ENCODE measurements at places on chromosomes 16 and 17. TPM values are rescaled to one million over a fixed set of nuclear protein-coding genes. Genes with fewer than 3 reads are reported as not detected.

Gene CACNG5
- total RNA-seq: not detected

Gene HMOX2
- total RNA-seq: 77.4 TPM

Gene GCGR
- not detected for total RNA-seq

- H3K4me1 ChIP-seq: peaks cover 56% of the 10 kb centered on the region
- H3K27me3 ChIP-seq: no peaks in the 10 kb centered on the region
- peaks cover 64% of the 10 kb centered on the region for H3K36me3 ChIP-seq
- DNase-seq: no peak
- peak overlapping the region; percentile 5 for H3K27ac ChIP-seq
Observed at GRCh38 chr17:67241719-67242341, 3.2 kb downstream of the HELZ start.

DNA sequence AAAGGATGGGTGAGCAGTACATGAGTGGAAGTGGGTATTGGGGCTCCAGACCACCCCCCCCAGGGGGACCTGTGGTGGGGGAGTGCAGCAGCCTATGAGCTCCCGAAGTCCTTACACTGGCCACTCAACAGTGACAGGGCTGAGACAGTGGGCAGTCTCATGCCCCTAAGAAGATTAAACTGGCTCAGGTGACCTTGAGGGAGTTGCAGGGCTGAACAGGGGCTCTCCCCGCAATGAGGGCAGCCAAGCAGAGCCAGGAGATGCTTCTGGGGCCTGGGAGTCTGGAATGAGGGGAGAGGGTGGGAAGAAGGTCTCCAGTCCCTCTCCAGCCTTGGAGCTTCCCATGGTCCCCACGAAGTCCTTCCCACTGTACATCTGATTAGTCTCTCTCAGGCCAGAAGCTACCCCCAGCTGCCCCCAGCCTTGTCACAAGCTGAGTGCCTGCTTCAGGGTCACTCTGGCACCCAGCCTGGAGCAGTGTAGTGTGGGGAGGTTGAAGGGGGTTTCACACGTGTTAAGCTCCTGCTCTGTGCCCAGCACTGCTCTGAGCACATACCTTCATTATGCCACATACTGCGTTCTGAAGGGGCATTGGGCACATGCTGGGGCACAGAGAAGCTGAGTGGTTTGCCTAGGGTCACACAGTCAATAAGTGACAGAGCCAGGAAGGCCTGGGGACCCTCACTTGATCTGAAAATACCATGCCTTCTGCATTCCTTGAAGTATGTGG, 1.0 kb upstream of the CDH16 start:
- H3K4me3 ChIP-seq: no peak overlapping the region
- H3K27me3 ChIP-seq: peaks cover 49% of the 10 kb centered on the region
- no peak overlapping the region for H3K27ac ChIP-seq
- H3K36me3 ChIP-seq: no peaks in the 10 kb centered on the region
- H3K4me1 ChIP-seq: peaks cover 6% of the 10 kb centered on the region
- no peak for DNase-seq

DNA sequence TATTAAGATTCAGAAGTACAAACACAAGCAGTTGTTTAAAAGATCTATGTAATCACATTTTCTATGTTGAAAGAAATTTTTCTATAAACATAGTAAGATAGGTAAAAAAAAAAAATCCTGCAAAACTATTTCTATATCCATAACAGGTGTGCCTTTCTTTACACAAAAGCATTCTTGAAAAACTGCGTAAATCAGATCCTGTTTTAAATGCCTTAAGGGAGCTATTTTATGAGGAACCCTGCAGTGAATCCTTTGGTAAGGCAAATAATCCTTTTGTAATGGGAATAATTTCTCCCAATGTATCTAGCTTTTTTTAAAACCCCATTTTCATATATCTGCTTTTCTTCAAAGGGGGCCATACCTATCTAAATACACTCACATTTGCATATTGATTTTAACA, 157.3 kb downstream of the AATF start:
- H3K27ac ChIP-seq: no peak overlapping the region
- no peaks in the 10 kb centered on the region for H3K27me3 ChIP-seq

DNA sequence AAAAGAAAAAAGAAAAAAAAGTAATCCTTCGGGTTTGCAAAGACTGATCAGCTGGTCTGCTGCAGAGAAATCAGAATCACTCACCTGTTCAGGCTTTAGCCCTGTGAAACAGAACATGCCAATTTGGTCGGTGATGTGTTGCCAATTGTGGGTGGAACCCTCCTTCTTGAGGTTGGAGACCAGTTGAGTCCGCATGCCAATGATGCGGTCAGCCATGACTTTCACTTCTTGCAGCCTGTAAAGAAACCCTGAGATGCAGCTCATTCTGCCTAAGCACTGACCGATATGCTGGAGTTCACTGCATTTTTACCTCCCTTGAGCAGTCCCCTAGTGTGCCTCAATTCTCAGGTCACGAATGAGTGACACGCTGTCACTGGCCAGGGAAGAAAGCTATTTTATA, 24.8 kb upstream of the SLC38A7 start:
- H3K4me3 ChIP-seq: no peak overlapping the region
- DNase-seq: no peak
- peaks cover 30% of the 10 kb centered on the region for H3K36me3 ChIP-seq
- H3K27me3 ChIP-seq: no peaks in the 10 kb centered on the region
- no peaks in the 10 kb centered on the region for H3K4me1 ChIP-seq

DNA sequence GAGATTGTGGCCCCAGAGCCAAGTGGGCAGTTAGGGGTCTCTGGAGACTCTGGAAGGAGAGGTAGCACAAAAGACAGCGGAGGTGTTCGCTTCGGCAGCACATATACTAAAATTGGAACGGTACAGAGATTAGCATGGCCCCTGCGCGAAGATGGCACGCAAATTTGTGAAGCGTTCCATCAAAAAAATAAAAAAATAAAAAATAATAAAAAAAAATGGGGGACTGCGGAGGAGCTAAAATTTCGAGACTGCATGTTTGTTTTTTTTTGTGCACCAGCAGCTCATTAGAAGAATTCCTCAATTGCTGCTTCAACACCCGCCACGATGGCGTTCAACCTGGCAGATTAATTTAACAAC, 39.1 kb downstream of the IGF2BP1 start:
- DNase-seq: no peak
- peaks cover 2% of the 10 kb centered on the region for H3K27me3 ChIP-seq
- H3K4me1 ChIP-seq: no peaks in the 10 kb centered on the region

- H3K4me1 ChIP-seq: peaks cover 36% of the 10 kb centered on the region
- H3K27ac ChIP-seq: no peak overlapping the region
- DNase-seq: no peak
Observed at GRCh38 chr16:30664616-30665109, 6.4 kb downstream of the FBRS start.

DNA sequence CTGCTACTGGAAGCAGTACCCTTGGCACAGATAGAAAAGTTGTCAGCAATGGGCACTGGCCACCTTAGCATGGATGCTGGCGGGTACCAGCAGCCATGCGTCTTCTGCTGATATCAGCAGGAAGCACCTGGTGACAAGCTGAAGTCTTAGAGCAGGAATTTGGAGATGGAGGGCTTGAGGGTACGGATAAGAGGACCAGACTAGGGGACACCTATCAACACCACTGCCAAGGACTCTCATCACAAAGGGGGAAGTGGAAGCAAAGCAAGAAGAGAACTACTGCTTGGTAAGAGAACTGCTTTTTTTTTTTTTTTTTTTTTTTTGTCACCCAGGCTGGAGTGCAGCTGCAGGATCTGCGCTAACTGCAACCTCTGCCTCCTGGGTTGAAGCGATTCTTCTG, 35.4 kb upstream of the LYRM9 start:
- H3K4me3 ChIP-seq: no peak overlapping the region
- no peaks in the 10 kb centered on the region for H3K36me3 ChIP-seq
- peaks cover 13% of the 10 kb centered on the region for H3K27me3 ChIP-seq
- H3K4me1 ChIP-seq: no peaks in the 10 kb centered on the region

DNA sequence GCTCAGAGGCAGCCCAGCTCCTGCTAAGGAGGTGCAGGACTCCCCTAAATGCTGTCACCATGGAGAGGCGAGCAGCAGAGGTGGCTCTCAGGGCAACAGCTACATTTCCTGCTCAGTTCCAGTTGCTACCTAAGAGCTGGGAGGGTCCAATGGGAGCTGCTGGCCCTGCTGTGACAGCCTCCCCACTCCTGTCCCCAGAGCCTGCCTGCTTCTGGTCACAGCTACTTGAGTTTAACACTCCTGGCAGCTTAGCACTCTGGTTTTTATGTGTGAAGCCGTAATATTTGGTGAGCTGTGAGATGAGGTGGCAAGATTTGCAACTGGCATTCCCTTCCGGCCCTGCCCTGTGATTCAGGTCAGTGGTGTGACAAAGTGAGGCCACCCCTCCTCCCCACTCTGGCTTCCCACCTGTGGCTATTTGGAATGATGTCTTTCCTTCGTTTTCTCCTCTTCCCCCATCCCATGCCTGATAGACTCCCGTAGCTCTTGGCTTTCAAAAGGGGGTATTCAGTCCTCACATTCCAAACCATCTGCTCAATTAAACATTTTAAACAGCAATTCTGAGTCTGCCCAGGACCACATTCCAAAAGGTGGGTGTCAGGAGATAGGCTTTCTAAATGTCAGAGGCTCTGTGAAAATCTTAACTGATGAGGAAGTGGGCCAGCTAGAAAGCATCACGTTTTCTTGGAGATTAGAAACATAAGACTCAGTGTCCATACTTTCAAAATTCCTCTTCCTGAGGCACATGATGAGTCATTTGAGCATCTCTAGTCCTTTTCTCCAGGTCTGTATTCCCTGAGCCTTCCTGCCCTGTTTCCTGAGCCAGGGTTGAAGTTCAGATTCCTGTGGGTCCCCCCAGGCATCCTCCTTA, 42.6 kb upstream of the SKAP1 start:
- H3K36me3 ChIP-seq: no peaks in the 10 kb centered on the region
- DNase-seq: no peak
- peaks cover 15% of the 10 kb centered on the region for H3K4me1 ChIP-seq
- peak overlapping the region; percentile 44 for H3K27ac ChIP-seq
- H3K27me3 ChIP-seq: peaks cover 12% of the 10 kb centered on the region
- no peak overlapping the region for H3K4me3 ChIP-seq

- DNase-seq: peak; percentile 13
- peak overlapping the region; percentile 19 for H3K27ac ChIP-seq
- H3K4me1 ChIP-seq: peaks cover 85% of the 10 kb centered on the region
- H3K36me3 ChIP-seq: peaks cover 66% of the 10 kb centered on the region
Observed at GRCh38 chr16:27243725-27244362, 24.7 kb downstream of the NSMCE1 start.

DNA sequence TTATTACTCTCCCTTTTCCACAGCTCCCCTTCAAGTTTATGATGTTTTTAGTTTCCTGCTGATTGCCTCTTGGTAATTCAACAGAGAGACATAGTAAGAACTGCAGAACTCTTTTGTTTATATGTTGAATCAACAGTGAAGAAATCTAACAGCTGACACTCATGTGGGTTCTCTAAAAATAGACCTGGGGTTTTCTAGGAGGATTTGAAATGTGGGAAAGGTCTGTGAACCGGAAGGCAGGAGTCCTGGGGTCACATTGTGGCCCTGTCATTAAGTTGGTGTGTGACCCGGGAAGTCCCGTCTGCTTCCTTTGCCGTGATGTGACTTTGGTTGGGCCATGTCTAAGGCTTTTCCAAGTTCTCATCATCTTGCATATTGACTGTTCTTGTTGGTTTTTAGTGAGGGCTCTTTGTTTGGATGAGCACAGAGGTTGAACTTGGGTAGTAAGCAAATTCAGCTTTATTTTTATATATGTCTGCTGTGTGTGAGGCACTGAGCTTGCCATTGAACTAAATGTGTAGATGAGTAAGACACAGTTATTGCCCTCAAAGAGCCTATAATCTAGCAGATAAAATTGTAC, 48.5 kb upstream of the HS3ST3A1 start:
- peaks cover 1% of the 10 kb centered on the region for H3K27me3 ChIP-seq
- peaks cover 2% of the 10 kb centered on the region for H3K4me1 ChIP-seq
- H3K36me3 ChIP-seq: no peaks in the 10 kb centered on the region
- DNase-seq: no peak

DNA sequence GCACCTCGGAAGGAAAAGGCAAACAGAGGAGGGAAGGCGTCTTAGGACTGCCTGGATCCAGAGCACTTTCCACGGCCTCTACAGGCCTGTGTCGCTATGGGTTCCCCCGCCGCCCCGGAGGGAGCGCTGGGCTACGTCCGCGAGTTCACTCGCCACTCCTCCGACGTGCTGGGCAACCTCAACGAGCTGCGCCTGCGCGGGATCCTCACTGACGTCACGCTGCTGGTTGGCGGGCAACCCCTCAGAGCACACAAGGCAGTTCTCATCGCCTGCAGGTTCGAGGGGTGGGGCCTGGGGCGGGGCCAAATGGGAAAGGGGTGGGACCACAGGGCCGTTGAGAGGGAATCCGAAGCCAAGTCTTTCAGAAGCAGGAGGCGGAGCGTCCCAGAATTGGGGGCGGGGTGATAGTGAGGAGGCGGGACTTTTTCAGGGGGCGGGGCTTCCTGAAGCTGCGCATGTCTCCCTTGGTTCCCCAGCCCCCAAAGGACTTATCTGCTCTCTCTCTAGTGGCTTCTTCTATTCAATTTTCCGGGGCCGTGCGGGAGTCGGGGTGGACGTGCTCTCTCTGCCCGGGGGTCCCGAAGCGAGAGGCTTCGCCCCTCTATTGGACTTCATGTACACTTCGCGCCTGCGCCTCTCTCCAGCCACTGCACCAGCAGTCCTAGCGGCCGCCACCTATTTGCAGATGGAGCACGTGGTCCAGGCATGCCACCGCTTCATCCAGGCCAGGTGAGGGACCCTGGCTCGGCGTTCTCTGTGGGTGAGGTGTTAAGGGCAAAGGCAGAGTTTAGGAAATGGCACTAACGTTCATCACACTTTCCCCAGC, 939 bp downstream of the BCL6B start:
- H3K27me3 ChIP-seq: peaks cover 1% of the 10 kb centered on the region
- H3K27ac ChIP-seq: peak overlapping the region; percentile 69

DNA sequence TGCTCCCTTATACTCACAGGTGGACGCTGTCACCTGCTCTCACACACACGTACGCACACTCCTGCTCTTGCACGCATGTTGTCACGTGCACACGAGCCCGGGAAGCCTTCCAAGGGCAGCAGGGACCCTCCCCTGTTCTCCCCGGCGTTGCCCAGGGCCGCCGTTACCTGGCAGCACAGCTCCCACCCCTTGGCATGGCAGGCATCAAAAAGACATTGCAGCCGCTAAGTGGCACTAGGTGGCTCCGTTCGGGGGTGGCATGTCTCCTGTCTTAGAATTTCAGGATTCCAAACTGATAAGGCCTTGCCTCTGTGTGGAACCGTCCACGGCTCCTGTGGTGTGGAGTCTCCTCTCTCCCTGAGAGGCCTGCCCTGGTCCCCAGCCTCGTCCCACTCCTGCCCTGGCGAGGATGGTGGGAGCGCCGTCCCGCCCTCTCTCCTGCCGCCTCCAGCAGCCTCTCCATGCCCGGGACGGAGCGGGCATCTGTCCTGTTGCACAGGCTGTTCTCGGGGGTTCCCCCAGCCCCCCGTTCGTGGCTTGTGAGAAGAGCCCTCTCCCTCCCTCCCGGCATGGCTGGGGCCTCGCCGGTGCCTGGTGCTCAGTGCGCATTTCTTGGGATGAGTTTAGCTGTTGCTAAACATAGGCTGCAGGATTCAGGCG, 126.7 kb upstream of the GSE1 start:
- H3K27ac ChIP-seq: no peak overlapping the region
- H3K36me3 ChIP-seq: no peaks in the 10 kb centered on the region
- no peak for DNase-seq
- no peaks in the 10 kb centered on the region for H3K4me1 ChIP-seq

All from activated CD4-positive, alpha-beta memory T cell treated with anti-CD3 and anti-CD28 coated beads, Interleukin-2, amount 10 ng/mL, durations not matched to agents 7 days and 5 days (primary cell).